ENCODE measurements at places on chromosomes 16 and 17. TPM values are rescaled to one million over a fixed set of nuclear protein-coding genes. Genes with fewer than 3 reads are reported as not detected.

Gene AXIN2
- total RNA-seq = 8.0 TPM

Gene RNF112
- total RNA-seq = 2.3 TPM

Gene CCL15
- not detected for total RNA-seq

Gene SOCS1
- total RNA-seq = 5.6 TPM

Gene ITGA2B
- total RNA-seq = not detected

Gene TBC1D3K
- total RNA-seq = not detected

Gene THOC6
- total RNA-seq = 16.3 TPM

Gene ITGAD
- not detected for total RNA-seq

Gene SDR42E2
- not detected for total RNA-seq

Gene SLC9A5
- total RNA-seq = 0.65 TPM

Gene KRTAP9-4
- not detected for total RNA-seq

Gene MYH1
- 0.08 TPM for total RNA-seq

Gene PRAC1
- not detected for total RNA-seq

Gene KRT32
- total RNA-seq = 0.09 TPM

Gene KRTAP4-3
- not detected for total RNA-seq

Gene SLC2A4
- total RNA-seq = 0.18 TPM

Gene PLD6
- 3.1 TPM for total RNA-seq

Gene PYY
- not detected for total RNA-seq

Gene CMTM4
- total RNA-seq = 16.8 TPM

Gene NTHL1
- total RNA-seq = 36.1 TPM

Gene PSKH1
- 19.8 TPM for total RNA-seq

Gene TAT
- not detected for total RNA-seq

Gene CHST6
- 0.27 TPM for total RNA-seq

Gene RNF157
- total RNA-seq = 0.18 TPM

Gene TEKT1
- total RNA-seq = not detected

Gene KRTAP2-4
- not detected for total RNA-seq

Gene CETP
- not detected for total RNA-seq

Gene GNG13
- total RNA-seq = not detected

Measured in fibroblast of the aortic adventitia (primary cell).